ENCODE measurements at places on chromosomes 7 and 10. TPM values are rescaled to one million over a fixed set of nuclear protein-coding genes. Genes with fewer than 3 reads are reported as not detected.
A peak's percentile ranks its signal among the peaks of the same experiment; 100 is the strongest.

- no peak for DNase-seq
Observed at GRCh38 chr10:103814105-103814504, 41.3 kb downstream of the SH3PXD2A start.

- no peak for DNase-seq
Observed at GRCh38 chr10:123868038-123869019, 23.3 kb downstream of the CPXM2 start.

DNA sequence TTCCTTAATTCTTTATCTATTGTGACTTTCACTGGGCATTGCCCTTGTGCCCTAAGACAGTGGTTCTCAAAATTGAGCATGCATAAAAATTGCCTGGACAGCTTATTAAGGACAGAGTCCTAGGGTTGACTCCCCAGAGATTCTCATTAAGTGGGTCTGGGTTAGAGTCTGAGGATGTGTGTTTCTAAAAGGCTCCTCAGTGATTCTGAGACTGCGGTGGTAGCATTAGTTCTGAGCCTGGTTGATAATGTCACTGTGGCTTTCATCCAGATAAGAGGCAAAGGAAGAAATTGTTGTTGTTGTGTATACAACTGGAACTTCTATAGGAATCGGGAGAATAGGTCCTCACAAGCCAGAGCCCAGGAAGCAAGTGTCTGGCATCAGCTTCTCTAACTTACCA lies 1.3 kb downstream of the IFIT2 start:
- no peak for DNase-seq

DNA sequence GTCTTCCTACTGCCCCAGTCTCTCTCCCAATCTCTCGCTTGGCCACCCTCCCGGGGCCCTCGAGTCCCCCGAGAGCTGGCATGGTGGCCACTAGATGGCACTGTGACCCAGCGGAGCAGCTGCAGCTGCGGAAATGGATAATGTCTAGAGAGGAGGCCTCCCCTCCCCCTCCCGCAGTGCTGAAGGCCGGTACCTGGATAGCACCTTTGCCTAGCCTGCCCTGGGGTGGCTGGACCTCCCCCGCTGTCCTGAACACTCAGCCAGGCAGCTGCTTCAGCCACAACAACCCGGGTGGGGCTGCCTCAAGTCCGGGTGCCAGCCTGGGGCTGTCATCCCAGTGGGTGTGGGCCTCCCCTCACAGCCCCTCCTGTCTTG lies 65.2 kb downstream of the GOLGA7B start:
- DNase-seq: peak; percentile 44

DNA sequence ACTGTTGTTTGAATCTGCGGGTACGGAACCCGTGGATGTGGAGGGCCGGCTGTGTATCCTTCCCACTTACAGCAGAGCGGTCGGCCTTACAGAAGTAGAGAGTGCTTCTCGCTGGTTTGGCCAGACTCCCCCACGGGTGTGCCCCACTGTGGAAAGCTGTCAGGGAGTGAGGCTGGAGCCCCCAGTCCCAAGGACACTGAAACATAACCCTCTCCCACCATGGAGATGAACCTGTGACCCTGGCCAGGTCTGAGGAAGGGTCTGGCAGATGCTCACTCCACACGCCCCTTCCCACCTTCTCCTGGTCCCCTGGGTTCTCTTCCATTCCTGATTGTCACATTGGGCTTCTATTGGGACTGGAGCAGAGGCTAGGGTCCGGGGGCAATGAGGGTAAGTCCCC lies 39.6 kb downstream of the TSPAN15 start:
- no peak for DNase-seq

DNA sequence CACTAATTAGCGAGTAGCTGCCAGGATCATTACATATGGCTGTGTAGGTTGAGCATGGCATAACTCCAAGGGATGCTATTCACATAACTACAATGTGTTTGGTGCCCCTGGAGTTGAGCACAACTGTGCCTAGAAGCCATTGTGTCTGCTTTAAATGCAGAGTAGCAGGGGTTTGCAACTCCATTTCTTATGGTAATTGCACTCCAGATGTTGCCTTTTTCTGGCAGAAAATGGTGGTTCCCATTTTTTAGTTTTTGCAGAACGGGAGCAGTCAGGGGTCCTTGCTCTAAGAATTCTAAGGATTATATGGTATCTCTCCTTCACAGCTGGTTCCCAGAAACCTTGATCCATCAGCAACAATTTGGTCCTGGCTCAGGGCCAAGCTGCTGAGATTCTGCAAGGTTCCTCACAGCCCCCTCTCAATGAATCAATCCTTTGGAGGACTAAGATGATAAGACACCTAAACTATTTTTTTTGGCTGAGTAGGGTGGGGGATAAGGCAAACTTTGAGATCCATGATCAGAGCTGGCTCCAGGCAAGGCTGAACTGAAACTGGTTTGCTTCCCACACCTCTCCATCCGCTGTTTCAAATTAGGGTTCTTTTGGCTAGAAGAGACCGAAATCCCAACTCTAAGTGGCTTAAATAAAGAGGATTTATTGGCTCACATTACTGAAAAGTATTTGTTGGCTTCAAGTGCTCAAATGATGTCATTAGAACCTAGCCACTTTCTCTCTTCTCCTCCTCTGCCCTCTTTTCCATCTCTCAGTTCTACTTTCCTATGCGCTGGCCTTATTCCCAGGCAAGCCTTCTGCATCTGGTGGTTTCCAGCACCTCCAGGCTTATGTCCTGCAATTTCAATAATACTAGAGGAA lies 97.5 kb upstream of the CCDC6 start:
- peak; percentile 11 for DNase-seq

- DNase-seq: no peak
Observed at GRCh38 chr7:119879835-119880234, 393.1 kb upstream of the KCND2 start.

GRCh38 chr7:52956379-52956915 lies 79.0 kb upstream of the POM121L12 start:
- DNase-seq: no peak

- DNase-seq: no peak
Observed at GRCh38 chr7:135128931-135129330, 18.9 kb upstream of the TMEM140 start.

GRCh38 chr7:67821116-67821515 lies 824.5 kb downstream of the TYW1 start:
- peak; percentile 6 for DNase-seq

DNA sequence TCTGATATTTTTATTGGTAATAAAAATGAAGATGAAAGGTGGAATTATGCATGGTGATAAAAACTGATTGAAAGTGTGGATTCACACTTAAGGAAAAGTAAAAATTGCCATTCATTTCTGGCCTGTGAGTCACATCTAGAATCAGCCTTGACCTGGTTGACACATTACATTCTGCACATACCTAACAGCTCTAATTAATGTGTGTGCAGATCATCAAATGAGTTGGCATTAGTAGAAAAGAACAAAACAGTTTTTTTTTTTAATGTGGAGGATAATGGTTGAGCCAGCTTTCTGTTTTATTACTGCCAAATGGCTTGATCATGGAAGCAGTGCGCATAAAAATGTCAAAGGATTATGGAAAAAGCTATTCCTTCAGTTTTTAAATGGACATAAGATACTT lies 142.6 kb upstream of the TMEM196 start:
- no peak for DNase-seq

DNA sequence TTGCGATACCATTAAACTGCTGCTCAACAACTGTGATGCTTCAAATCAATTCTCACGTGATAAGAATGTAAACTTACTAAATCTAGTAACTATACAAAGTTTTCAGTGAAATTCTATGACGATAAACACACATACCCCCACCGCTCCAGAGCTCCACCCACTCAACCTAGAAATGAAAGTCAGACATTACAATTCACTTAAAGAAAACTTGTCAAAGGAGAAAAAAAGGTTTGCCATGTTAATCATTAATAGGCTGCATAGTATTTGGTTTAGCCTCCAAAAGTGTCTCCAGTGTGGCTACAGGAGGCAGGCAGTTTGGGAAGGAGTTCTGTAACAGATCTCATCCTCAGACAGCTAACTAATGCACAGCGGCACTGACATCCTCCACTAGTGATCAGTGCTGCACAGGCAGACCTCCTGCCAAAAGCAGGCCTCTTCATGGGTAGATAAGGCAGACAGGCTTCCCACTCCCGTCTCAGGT lies 3.1 kb downstream of the HERPUD2 start:
- no peak for DNase-seq

- no peak for DNase-seq
Observed at GRCh38 chr10:91771907-91772306, 26.3 kb upstream of the TNKS2 start.

- peak; percentile 78 for DNase-seq
Observed at GRCh38 chr7:30412782-30413504, 65.6 kb downstream of the NOD1 start.

DNA sequence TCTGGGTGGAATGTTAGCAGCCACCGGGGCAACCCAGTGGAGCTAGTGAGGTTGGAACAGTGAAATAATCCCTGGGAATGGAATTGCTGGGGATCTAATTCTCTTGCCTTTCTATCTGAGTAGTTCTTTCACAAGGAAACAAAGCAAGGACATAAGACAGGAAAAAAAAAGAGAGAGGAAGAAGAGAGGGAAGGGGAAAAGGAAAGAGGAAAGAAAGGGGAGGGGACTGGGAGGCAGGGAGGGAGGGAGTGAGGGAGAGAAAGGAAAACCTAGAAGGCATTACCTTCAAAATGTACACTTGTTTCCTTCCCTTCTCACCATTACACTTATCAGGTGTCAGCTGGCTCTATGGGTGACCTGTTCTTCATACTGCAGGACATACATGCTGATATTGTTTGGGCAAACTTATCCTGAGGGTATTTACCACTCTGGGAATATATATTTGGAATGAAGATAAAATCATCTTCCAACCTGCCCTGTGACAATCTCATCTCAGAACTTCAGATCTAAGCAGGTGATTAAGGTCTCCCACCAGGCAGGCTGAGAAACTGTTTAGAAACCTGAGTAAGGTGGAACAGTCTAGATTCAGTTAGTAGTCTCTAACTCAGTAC lies 50.0 kb upstream of the KCNIP2 start:
- DNase-seq: no peak

DNA sequence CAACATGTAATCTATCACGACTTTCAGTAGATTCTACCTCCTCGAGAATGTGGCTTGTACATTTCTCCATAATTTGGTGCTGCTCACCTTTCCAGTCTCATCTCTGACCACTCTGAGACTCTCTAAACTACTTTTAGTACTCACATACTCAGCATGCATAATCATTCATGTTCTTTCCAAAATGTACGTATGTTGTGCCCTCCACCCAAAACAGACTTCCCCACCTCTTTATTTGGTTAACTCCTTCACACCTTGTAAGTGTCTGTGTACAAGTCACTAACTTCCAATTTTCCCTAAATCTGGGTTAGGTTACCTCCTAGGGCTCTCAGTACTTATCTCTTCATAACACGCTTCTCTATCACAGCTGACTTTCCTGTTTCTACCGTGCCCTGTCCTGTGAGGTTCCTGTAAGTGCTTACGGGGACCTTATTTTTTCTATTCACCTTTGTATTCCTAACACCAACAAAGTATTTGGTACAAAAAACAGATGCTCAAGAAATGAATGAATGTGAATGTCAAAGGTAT lies 186.2 kb upstream of the MKLN1 start:
- DNase-seq: no peak

GRCh38 chr7:35379481-35379880 lies 125.6 kb upstream of the TBX20 start:
- no peak for DNase-seq

GRCh38 chr7:100629117-100629716 lies 12.1 kb downstream of the TFR2 start:
- DNase-seq: no peak

DNA sequence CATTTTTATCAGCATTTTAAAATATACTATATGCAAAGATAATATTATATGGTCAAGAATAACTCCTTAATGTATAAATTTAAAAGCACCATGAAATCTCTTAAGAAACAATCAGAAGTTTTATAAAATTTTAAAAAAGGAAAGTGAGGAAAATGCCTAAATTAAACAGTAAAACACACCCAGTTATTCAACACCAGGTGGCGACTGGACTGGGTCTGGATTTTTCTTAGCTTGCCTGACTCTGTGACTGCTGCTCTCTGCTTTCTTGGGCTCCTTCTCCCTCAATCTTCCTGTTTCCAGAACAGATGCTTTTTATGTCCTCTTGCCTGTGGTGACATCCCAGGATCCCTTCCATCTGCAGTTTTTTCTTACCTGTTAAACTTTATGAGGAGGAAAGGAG lies 200.3 kb downstream of the BICC1 start:
- DNase-seq: no peak

DNA sequence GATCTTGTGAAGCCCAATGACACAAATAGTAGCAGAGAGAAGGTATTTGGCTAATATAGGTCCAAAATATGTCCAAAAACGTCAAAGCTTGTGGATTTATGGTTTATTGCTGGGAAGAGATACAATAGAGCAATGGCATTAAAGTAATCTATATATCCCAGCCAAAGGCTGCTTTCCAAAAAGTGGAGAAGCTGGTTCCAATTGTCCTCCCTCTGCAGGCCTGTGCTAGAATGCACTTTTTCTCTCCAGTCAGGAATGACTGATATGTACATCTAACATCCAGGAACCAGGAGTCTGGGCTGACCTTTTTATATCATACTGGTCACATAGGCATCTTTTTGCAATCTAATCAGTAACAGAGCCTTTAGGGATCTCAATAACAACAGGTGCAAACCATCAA lies 167.1 kb upstream of the FAM3C start:
- no peak for DNase-seq

DNA sequence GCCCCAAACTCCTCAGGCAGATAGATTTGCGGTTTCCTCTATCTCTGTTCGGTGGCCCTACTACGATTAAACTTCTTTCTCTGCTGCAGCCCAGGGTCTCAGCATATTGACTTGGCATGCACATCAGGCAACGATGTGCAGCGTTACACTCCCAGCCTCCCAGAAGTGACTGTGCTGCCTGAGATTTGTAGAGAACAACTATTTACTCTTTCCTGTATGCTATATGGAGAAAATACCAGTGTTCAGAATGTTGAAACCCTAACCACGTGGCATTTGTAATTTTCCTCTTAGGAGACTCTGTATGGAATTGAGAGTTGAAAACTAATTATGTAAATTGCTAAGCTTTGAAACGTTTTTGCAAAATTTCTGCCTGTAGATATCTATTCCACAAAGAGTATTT lies 50.9 kb downstream of the GNAI1 start:
- no peak for DNase-seq

DNA sequence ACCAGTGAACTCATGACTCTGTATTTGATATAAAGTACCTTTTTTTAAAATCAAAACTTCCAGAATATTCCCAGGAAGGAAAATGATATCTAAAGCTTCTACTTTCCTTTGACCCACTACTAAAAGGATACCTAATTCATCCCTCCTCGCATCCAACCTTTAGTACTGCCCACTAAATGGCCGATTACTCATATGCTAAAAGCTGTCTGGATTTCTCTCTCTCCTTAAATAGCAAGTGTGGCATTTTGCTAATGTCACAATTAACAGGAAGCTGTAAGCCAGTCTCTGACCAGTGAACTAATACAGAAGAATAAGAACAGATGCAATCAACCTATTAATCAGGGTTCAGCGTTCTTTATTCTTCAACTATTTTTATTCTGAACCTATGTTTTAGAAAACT lies 59.0 kb downstream of the DNAJB9 start:
- no peak for DNase-seq

The ELMO1 gene
- 1.5 TPM for total RNA-seq

The SLC29A3 gene
- 2.3 TPM for total RNA-seq

The NANOS1 gene
- total RNA-seq: 1.2 TPM

The NODAL gene
- not detected for total RNA-seq

The LRMDA gene
- 1.0 TPM for total RNA-seq

The INA gene
- 0.50 TPM for total RNA-seq

The MMP21 gene
- total RNA-seq: 0.26 TPM

The NUDT13 gene
- 2.1 TPM for total RNA-seq

The ZNF37A gene
- 17.7 TPM for total RNA-seq

Measured in fibroblast of lung (primary cell).